ENCODE measurements at places on chromosomes 6 and 20.

DNA sequence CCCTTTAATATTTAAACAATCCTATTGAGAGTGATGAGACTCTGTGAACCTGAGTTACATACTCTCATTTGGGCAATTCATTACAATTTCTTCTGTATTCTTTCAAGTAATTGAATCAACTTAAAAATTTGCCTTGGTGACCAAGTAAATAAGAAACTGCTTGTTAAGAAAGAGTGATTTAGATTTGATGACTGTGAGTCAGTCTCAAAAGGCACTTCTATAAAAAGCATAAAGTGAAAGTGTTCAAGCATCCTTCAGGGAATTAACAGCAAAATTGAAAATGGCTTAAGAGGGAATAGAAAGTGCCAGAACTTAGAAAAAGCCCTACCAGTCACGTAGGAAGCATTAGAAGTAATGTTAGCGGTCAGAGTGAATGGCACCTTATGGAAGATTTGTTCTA is 654.7 kb downstream of the EPM2A start:
- no peak for DNase-seq

GRCh38 chr6:42367353-42368011 is 84.2 kb downstream of the TRERF1 start:
- peak; percentile 48 for DNase-seq

- no peak for DNase-seq
Measured at GRCh38 chr20:23145281-23145700, 59.2 kb upstream of the CD93 start.

DNA sequence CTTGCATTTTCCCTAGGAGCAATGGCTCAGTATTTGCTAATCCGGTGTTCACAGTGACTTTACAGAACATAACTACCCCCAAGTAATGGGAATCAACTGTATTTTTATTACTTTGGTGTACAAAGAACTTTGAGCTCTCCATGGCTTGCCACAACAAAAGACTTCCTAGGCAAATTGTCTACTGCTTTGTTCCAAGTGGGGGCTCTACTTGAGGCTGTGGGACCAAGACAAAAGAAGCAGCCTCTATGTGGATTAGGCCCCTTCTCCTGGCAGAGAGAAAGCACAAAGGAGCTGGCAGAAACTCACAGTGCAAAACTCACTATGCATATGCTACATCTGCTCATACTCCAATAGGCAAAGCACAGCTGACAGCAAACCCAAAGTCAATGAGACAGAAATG is 853 bp downstream of the WFDC8 start:
- DNase-seq = no peak

GRCh38 chr6:16003197-16003491 is 125.7 kb upstream of the MYLIP start:
- no peak for DNase-seq

DNA sequence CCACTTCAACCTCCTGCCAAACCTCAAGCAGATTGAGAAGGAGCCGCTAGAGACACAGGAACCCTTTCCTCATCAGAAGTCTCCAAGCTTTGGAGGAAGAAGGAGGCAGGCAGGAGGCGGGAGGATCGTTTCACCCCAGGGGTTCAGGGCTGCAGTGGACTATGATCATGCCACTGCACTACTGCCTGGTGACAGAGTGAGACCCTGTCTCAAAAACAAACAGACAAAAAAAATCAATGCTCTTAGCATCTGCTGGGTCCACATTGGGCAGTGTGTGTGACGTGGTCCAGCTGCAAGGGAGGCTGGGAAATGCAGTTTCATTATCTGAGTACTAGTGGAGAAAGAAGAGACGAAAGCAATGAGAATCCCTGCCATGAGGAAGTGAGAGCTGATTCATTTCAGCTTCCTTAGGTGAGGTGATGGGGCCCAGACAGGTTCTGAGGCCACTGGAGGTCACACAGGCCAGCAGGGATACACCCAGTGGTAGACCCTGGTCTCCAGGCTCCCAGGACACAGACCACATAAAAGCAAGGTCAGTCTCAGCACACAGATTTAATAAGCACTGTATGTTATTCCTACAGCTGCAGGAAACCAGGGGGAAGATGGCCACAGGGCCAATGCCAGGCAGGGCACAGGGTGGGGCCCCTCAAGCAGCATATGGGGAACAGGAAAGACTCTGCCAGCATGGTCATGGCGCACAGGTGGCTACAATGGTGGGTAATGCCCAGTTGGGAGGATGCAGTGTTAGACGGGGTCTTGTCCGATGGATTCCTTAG is 4.3 kb downstream of the GFRA4 start:
- peak; percentile 61 for DNase-seq

GRCh38 chr6:43308101-43308989 is at the start of gene CRIP3:
CRIP3 (minus strand) TSS chr6:43308826; CDS start chr6:43308792, 34 bp downstream.
- DNase-seq = peak; percentile 68

DNA sequence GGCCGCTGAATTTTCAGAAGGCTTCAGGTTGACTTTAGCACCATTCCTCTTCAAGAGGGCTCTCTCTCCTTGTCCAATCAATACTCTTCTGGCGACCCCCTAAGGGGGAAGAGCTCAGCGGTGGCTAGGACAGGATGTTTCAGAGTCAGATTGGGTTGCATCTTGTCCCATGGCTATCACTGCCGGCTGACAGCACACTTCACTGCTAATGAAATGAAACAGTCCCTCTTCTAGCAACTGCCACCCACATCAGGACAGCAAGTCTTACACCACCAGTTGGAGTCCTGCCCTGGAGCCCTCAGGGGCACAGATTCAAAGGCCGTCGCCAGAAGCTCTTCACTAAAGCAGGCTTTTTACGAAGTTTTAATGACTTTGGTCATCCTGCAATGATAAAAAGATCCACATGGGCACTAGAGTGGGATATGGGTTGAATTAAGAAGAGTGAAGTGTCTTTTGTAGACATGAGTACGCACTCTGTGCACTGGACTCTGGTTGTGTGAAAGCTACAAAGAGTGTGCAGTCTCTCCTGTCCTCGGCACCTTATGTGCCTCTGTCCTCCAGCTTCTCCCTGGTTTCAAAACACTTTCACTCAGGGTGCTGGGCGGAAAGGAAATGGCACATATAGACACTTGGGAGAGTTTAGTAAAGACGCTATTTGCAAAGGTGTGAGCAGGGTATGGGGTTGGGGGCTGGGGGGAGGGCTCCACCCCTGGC is 66.1 kb upstream of the SLC22A16 start:
- DNase-seq = no peak

DNA sequence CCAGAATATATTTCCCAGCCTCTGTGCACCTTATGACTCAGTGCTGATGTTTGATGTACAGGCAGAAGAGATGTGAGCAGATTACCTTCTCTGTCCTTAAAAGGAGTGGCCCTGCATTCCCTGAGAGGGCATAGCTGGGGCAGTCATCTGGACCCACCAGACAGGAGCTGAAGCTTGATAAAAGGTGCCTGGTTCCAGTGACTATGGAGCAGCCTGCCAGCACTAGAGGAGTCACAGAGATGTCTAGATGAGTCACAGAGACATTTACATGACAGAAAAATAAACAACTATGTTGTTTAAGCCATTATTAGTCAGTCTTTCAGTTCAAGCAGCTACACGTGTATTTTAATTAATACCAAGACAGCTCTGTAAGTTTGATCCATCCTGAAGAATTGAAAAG is 237.1 kb upstream of the MOCS1 start:
- DNase-seq = no peak

DNA sequence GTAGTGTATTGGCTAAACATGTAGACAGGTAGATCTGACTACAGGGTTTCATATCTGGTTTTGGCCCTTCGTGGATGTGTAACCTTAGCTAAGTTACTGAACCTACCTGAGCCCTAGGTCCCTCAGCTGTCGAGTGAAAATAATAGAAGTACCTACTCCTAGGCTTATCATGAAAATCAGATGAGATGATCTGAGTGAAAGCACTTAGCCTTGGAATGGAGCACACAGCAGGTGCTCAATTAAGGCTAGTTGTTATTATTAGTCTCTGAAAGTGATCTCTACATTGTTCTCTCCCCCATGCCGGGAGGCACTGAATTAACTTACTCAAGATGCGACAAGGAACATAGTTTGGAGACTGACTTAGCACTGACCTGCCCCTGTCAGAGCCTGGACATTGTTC is 174.7 kb upstream of the ZNF217 start:
- DNase-seq = no peak

GRCh38 chr6:96153775-96154174 is 138.0 kb downstream of the FUT9 start:
- no peak for DNase-seq

GRCh38 chr6:106729841-106730240 is 100.5 kb downstream of the QRSL1 start:
- no peak for DNase-seq

DNA sequence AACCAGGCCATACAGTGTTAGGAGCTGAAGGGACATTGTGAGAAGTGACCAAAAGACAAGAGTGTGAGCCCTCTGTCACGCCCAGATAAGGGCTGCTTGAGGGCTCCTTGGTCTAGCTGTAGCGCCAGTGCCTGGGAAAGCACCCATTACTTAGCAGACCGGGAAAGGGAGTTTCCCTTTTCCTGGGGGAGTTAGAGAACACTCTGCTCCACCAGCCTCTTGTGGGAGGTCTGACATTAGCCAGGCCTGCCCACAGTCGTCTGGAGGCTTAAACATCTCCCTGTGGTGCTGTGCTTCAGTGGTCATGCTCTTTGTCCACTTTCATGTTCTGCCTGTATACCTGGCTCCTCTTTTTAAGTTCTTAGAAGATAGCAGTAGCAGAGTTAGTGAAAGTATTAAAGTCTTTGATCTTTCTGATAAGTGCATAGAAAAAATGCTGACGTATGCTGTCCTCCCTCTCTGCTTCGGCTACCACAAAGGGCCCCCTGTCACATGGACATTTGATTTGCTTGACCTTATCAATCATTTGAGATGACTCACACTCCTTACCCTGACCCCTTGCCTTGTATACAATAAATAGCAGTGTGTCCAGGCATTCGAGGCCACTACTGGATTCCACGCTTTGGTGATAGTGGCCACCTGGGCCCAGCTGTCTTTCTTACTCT is 201.5 kb upstream of the ECI2 start:
- no peak for DNase-seq

DNA sequence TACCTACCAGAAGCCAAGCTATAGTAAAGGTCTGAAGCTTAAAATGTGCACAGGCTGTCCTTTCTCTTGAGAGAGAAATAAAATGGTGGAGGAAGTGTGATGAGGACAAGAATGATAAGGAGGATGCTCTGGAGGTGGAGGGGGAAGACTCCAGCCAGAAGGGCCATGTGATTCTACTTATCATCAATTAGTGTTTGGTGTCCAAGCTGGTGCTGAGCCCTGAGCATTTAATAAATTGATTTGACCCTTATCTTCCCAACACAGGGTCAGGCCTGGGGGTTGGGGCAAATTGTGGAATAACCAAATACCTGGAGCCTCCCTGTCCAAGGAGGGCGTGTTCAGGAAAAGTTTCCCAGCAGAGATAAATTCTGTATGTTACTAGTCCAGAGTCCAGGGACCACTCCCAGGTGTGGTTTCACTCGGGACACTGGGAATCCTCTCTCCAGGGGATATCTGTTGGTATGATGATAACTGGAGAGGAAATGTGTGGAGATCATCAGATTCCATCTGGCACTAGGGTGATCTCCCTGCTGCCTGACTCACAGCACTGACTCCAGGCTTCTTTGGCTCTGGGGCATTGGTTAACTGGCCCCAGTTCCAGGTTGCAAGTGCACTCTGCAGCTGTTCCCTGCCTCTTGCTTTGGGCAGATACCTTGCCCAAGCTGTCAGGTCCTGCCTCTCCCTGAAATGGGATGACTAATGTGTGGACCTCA is 3.8 kb upstream of the MYBL2 start:
- no peak for DNase-seq

- no peak for DNase-seq
Measured at GRCh38 chr6:105739764-105740163, 336.9 kb upstream of the PREP start.

- peak; percentile 59 for DNase-seq
Measured at GRCh38 chr20:59782986-59783640, 150.3 kb downstream of the SYCP2 start.

- DNase-seq = no peak
Measured at GRCh38 chr20:1975291-1975690, 18.6 kb downstream of the PDYN start.

Measured in activated CD4-positive, alpha-beta memory T cell treated with anti-CD3 and anti-CD28 coated beads for 36 hours (primary cell).